ENCODE measurements at places on chromosomes 1 and 21.

DNA sequence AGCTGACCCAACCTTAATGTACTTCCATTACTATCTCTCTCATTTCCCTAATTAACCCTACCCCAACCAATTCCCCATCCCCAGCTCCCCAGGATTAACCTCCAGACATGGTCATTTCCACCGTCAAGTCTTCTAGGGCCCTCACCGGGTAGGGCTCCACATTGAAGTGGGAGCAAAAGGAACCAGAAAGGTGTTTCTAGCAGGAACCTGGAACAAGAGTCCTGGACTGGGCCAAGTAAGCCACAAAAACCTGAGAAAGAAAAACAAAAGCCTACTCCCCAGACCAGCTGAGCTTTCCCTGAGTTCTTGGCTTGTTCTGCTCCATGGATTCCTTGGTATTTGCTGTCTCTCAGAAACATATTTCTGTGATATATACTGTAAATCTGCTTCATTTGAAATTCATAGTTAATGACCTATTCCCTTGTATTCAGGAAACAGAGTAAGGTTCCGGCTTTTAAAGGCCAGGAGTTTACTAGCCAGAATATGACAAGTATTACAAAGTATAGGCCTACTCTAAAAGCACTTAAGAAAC, 58.4 kb downstream of the SYF2 start:
- DNase-seq, result no peak

GRCh38 chr1:166907763-166908162, 31.7 kb upstream of the TADA1 start:
- no peak for DNase-seq

DNA sequence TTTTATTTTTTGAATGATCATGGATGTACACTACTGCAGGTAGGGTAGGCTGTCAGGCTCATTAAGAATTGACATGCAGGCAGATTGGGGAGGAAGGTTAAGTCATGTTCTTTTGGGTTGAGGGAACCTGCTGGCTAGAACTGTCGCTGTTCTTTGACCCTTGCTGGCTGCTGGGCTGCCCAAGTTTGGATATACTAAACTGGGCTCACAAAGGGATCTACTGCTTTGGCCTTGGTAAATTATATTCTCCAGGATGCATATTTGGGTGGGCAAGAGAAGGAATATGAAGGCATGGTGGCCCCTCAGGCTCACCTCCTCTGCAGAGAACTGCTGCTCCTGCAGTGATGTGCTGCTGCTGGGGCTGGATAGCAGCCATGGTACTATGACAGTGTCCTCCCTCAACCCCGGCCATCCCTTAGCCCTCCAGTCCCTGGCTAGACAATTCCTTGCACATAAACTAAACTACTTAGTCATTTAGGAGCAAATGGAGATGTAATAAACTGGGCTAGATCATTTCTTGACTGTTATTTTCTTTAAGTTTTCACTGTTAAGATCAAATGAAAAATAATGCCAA, 6.1 kb downstream of the ATP1A1 start:
- DNase-seq, result no peak

DNA sequence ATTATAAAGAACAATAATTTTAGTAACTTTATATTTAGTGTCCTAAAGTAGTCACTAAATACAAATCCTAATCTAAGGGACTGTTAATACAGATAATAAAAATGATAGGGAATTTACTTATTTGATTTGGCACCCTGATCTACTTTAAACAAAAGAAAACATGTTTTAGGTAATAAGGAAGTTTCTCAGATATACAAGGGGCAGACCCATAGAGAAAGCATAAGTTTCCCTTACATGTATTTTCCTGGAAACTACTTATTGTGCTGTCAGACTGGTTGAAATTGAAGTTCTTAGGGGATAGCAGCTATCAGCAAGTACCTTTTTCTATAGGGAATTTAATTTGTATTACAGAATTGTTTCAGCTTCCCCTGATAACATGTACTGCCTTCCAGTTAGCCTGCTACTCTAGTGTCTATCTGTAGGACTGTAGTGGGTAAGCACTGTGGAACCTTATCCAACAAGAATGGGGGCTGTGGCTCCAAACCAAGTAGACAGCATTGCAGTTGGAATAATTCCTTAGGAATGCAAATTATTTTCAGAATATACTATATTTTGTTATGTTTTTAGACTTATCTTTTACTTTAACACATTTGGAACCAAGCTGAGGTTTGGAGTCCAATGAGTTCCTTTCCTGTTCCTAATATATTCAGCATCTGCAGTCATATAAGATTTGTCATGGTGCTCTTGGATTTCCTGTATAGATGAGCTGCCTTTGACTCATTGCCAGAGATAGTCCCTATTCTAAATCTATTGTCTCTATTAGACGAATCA, 14.7 kb downstream of the MSH4 start:
- no peak for DNase-seq

DNA sequence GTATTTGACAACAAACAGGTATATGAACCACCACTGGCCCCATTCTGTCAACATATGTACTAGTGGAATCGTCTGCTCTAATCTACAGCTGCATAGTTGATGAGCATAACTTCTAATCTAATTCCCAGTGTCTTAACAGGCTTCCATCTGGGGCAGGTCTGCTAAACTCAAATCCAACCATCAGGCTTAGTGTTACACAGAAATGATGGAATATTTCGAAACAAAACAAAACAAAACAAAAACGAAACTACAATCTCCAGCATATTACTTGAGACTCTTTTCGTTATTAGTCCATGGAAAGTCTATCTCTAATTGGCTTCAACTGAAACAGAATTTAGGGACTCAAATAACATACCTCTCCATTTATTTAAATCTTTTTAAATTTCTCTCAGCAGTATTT, 37.6 kb downstream of the DIPK1A start:
- DNase-seq, result no peak

GRCh38 chr1:85174503-85174902, 26.3 kb downstream of the SYDE2 start:
- no peak for DNase-seq

GRCh38 chr1:154819628-154820590, 50.2 kb downstream of the KCNN3 start:
- DNase-seq, result no peak

DNA sequence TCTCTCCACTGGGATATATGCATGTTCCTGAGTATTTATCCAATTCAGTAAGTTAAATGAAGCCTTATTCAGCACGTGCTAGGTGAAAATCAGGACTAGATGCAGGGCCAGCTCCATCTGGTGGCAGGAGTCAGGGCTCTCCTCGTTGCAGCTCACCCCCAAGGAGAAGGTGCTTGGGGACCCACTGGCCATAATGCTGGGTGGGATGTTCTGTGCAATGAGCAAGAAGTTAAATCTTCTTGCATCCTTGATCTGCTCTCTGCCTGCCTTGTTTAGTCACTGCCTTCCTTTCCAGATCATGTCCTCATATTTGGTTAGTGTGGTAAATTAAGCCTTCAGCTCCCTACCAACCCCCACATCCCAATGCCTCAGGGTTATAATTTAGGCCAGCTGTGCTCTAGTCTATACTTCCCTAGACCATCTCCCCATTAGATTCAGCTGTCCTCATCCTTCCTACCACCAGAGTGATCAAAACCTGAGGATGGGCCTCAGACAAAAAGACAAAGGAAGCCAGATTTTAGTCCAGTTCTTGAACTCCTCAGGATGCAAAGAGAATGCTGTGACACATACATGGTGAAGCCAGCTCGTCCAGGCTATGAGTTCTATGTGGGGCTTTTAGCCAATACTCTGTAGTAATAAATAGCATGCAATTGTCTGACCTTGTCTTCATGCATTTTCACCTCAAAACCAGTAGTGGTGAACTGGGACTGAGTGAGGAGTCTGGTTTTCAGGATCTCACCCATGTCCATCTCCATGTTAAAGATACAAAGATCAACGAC, 55.9 kb downstream of the SEC16B start:
- DNase-seq, result no peak

DNA sequence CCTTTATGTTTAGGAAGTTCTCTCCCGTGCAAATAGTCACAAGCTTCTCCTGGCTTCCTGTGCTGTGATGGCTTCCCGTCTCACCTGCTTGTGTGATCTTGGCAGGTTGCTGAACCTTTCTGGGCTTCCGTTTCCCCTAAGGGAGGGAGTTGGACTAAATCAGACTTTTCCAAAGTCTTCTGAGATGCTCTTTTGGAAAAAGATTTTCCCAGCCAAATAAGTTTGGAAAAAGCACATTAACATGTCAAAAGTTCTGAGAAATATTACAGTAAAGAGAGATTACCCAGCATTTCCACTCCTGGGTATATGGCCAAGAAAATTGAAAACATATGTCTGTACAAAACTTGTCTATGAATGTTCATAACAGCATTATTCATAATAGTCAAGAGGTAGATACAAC, 36.0 kb upstream of the TENT5C start:
- no peak for DNase-seq

DNA sequence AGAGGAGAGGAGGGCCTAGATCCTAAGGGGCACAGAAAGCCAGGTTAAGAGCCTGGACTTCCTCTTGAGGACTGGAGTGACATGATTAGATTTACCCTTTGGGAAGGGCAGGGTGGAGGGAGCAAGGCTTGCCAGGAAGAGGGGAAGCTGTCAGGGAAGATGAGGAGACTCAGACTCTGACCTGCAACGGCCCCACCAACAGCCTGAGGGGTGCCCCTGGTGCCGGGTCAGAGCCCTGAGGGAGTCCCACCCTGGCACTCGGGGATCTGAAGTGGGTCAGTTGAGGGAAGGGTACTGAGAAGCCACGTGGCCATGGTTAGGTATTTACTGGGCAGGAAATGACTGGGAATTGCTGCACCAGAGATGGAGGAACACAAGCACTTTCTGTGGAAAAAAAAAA, 9.8 kb downstream of the ECE1 start:
- DNase-seq, result no peak

DNA sequence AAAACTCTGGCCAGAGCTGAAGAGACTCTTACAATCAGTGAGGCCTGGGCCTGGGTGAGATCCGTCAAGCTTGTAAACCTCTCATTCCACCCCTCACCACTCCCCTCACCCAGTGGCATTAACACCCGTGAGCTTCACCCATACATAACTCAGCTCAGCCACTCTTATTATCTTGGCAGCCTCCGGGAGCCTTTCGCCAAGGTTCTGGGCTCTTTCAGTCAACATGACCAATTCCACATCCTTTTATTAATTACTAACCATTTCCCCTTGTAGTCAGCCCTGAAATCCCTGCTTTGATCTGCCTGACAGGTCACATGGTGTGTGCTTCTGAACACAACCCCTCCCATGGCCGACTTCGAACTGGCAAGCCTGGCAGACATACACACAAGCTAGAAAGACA, 134.8 kb downstream of the SETD4 start:
- DNase-seq, result no peak
